ENCODE measurements at places on chromosomes 16 and 17.

DNA sequence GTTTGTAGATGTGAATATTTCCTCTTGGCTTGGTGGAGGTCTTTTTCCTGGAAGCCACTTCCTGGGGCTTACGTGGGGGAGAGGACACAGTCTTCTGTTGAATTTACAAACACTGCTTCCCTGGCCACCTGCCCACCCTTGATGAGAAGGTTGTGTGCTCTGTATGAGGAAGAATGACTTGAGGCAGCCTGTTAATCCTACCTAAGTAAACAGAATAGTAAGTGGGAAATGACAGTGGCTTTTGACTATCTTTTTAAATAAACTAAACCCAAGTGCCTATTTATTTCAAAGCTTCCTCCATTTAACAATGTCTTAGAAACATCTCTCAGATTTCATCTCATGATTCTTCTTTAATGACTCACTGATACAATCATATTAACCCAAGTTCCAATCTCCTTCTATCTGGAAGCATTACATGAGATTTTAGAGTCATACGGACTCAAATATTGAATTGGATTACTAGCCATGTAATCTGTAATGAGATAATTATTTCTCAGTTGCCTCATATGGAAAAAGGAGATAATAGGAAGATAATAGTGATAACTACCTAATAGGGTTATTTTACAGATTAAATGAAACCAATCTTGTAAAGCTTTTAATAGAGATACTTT, 96.6 kb upstream of the SMIM36 start:
- no peak for DNase-seq

DNA sequence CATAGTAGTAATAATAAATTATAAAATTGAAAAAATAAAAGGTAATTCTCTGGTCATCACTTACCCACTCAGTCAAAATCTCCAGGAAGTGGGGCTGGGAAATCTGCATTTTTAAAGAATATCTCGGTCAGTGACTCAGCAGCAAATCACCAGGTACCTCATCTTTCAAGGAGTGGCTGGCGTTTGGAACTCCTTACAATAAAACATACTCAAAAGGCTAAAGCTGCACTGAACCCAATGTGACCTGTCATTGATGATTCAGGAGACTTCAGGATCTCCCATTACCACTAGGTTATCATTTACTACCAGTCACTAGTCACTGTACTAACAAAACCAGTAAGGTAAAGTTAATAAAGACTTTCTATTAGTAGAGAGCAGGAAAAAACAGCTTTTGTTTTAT, 21.5 kb upstream of the RFFL start:
- no peak for DNase-seq

GRCh38 chr16:67801883-67802282, 4.5 kb downstream of the RANBP10 start:
- no peak for DNase-seq

DNA sequence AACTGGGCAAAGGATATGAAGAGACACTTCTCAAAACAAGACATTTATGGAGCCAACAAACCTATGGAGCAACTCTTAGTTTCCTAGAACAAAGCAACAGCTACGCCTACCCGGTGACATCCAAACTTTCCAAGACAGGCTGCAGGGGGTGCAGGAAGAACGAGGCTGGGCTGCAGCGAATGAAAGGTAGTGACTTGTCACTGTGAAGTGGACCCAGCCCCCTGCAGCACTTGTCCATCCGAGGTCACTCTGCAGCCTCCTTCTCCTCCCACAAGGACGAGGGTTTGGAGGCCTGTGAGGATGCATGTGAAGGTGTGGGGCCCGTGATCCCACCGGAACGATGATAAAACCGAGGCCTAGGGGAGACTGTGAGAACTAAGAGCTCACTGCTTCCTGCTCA, 192.6 kb upstream of the RPL38 start:
- no peak for DNase-seq

GRCh38 chr16:51556694-51557340, 405.7 kb upstream of the SALL1 start:
- no peak for DNase-seq

GRCh38 chr16:20899477-20900298, 470 bp downstream of the DCUN1D3 start:
- DNase-seq, result peak; percentile 50

DNA sequence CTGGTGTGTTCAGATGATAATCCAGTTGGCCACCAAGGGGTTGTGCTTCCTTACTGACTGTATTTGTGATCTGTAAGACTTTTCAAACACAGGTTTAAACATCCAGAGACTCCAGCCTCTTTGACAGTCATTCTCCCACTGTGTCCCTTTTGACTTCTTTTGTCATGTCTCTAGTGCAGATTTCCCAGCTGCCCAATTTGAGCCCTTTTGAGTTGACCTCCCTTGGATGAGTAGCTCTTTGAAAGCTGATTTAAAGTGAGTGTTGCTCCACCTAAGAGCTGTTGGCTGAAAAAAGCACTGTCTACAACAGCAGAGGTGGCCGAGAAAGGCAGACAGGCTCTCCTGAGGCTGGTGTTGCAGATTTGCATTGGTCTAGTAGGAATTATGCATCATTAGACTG, 188.4 kb upstream of the TBX2 start:
- no peak for DNase-seq

DNA sequence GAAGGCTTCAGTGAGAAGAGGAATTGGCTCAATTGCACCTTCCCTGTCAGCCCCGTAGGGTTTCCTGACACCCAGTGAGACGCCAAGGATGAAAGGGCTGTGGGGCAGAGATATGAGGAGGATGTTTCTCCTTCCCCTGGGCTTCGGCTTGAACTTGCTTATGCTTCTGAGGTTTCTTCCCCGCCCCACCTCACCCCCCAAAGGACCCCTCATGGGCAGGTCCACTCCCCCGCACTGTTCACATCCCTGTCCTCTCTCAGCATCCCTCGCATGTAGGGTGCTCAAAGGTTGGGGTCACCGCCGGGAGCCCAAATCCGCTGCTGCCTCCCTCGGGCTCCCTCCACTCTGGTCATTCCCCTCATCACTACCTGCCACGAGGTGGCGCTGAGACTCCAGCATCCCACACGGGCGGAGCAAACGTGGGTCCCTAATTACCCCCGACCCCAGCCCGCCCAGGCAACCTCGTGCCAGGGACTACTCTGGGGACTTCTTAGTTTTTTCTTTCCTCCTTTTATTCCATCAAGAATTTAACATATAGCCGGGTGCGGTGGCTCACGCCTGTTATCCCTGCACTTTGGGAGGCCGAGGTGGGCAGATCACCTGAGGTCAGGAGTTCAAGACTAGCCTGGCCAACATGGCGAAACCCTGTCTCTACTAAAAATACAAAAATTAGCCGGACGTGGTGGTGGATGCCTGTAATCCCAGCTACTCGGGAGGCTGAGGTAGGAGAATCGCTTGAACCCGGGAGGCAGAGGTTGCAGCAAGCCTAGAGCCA, 3.3 kb upstream of the TRARG1 start:
- DNase-seq, result no peak

DNA sequence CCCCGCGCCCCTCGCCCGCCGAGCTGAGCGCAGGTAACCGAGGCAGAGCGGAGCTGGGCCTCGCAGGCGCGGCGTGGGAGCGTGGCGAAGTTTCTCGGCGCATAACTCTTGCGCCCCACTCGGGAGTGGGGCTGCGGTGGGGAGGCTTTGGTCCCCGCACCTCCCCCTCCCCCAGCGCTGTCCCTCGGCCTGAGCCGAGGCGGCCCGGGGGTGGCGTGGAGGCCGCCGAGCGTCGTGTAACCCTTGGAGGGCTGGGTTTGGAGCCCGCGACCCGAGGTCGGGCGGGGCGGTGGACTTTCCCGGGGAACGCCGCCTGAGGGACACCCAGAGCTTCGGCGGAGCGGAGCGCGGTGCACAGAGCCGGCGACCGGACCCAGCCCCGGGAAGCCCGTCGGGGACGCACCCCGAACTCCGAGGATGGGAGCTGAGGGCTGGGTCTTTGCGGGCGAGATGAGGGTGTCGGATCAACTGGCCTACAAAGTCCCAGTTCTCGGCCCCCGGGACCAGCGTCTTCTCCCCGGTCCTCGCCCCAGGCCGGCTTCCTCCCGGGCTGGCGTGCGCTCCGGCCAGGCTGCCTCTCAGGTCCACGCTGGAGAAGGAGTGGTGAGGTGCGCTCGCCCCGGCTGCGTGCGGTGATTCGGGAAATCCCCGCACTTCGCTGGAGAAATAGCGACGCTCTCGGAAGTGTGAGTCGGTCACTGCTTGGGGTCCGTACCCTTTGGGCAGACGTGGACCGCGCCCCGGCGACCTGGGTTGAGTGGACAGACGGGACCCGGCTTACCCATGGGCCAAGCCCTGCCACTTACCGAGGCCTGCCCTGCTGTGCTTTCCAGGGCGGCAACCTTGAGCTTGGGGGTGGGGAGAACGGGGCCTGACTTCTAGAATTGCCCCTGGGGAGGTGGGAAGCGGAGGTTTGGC, 168.4 kb downstream of the RAB11FIP4 start:
- DNase-seq, result no peak

DNA sequence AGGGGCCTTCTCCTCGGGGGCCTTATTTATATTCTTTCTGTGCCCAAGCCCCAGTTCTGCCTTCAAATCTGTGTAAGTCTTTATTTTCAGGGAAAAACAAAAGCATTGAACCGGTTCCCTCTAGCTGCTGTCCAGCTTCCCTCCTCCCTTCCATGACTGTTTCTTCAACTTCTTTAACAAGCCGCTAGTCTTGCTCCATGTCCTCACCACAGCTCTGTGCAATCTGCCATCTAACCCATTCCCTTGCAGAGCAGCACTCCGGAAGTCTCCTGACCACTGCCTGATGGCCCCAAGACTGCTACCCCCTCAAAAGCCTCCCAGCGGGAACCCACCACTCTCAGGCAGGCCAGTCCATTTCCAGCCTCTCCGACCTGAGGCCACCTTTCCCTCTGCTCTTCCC, 16.9 kb downstream of the EMC8 start:
- no peak for DNase-seq

- peak; percentile 83 for DNase-seq
Observed at GRCh38 chr17:49407981-49408501, 6.6 kb downstream of the PHB1 start.

GRCh38 chr17:17322516-17323510, 19.6 kb downstream of the NT5M start:
- no peak for DNase-seq

DNA sequence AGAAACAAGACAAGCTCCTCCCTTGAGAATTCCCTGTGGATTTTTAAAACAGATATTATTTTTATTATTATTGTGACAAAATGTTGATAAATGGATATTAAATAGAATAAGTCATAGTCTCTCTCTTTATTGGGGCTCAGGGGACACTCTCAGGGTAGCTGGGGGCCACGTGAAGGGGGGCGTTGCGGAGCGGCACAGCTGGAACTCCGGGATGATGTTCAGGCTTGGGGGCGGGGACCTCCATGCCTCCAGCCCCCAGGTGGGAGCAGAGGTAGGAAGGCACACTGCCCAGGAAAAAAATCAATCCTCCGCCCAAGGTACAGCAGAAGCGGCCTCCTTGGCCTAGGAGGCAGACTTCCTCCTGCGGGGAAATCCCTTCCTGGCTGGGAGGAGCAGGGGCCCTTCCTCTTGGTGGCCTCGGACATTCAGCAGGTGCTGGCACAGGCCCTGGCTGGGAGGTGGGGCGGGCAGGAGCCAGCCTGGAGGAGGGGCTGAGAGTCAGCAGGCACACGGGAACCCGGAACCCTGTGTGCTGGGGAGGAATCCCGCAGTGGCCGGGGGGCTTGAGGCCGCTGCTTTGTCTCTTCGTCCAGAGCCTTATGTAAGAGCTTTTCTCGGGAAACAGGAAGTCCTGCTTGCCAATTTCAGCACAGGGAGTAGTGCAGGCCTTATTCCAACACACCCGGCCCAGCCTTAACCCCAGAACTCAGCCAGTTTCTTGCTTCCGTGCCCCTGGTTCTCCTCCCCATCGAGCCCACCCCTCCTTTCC, 591 bp upstream of the TNFSF13 start:
- no peak for DNase-seq

GRCh38 chr17:64503821-64504768, 2.0 kb downstream of the DDX5 start:
- DNase-seq, result no peak

- no peak for DNase-seq
Observed at GRCh38 chr17:80376531-80376930, 38.4 kb upstream of the ENDOV start.

- no peak for DNase-seq
Observed at GRCh38 chr17:76701471-76701967, 9.2 kb downstream of the MXRA7 start.

GRCh38 chr16:84973236-84973635, 38.1 kb downstream of the ZDHHC7 start:
- DNase-seq, result no peak

GRCh38 chr16:15856182-15856581, 646 bp downstream of the MYH11 start:
- no peak for DNase-seq

GRCh38 chr17:83183951-83184506, 104.6 kb downstream of the METRNL start:
- DNase-seq, result no peak

GRCh38 chr17:48563385-48563838, 14.7 kb downstream of the HOXB4 start:
- DNase-seq, result no peak

DNA sequence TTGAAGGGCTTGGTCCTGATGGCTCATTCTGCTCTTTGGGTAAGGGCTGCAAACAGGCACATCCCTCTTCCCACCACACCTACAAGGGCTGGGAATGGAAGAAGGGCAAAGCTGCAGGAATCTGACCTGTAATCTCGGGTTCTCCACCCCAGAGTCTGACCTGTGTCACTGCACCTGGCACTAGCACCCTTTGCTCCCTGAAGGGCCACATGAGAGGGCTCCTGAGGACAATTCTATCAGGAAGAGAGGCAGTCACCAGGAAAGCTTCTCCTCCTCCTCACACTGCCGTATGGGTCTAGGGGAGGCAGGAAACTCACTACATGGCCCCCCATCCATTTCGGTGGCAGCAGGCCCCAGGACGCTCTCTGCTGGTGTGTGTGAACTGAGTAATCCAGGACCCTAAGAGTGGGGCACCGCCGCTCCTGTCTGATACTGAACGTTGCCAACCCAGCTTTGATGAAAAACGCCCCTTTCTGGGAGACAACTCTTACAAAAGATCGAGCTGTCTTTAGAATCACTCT, 26.4 kb downstream of the TTLL6 start:
- no peak for DNase-seq

DNA sequence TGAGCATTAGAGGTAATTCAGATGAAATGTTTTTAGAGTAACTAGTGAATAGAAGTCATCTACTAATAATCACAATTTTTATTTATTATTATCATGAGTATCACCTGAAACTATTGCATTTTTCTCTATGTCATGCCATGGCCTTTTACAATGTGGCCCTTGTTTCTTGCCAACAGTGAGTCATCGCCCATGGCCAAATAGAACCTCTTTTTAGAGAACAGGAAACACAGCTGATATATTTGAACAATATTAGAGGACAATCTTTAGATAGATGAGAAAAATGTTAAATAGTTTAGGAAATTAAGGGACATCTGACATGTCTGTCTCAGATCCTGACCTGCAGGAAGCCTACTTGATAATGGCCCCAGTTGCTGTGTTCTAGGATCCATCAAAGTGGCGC, 1584.4 kb upstream of the GOT2 start:
- no peak for DNase-seq

GRCh38 chr17:17723354-17724261, 42.4 kb downstream of the RAI1 start:
- no peak for DNase-seq
